ENCODE measurements at places on chromosomes 12 and 14.

DNA sequence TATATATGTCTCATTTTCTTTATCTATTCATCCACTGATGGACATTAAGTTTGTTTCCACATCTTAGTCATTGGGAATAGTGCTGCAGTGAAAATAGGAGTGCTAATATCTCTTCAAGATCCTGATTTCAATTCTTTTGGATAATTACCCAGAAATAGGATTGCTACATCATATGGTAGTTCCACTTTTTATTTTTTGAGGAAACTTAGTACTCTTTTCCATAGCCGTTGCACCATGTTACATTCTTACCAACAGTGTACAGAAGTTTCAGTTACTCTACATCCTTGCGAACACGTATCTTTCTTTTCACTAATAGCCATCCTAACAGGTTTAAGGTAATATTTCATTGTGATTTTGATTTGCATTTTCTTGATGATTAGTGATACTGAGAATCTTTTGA, 29.8 kb downstream of the TESPA1 start:
- no peak for DNase-seq

GRCh38 chr14:69635981-69636639, 24.7 kb downstream of the SUSD6 start:
- DNase-seq, result no peak

DNA sequence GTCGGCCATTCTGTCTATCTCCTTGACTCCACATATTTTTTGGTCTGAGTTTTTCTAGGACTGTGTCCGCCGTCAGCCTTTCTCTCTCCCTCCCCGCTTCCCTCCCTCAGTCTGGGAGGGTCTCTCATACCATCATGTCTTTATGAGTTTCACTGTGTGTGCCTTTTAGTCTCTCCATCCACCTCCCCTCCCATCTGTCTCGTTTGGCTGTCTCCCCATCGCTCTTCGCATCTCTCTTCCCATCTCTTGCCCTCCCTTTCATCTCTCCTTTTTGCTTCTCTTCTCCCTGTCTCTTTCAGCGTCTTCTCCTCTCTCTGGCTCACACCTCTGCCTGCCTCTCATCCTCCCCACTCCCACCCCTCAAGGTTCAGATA, 6.9 kb upstream of the CISTR start:
- DNase-seq, result no peak

GRCh38 chr12:106147956-106148355, 9.2 kb upstream of the NUAK1 start:
- no peak for DNase-seq

DNA sequence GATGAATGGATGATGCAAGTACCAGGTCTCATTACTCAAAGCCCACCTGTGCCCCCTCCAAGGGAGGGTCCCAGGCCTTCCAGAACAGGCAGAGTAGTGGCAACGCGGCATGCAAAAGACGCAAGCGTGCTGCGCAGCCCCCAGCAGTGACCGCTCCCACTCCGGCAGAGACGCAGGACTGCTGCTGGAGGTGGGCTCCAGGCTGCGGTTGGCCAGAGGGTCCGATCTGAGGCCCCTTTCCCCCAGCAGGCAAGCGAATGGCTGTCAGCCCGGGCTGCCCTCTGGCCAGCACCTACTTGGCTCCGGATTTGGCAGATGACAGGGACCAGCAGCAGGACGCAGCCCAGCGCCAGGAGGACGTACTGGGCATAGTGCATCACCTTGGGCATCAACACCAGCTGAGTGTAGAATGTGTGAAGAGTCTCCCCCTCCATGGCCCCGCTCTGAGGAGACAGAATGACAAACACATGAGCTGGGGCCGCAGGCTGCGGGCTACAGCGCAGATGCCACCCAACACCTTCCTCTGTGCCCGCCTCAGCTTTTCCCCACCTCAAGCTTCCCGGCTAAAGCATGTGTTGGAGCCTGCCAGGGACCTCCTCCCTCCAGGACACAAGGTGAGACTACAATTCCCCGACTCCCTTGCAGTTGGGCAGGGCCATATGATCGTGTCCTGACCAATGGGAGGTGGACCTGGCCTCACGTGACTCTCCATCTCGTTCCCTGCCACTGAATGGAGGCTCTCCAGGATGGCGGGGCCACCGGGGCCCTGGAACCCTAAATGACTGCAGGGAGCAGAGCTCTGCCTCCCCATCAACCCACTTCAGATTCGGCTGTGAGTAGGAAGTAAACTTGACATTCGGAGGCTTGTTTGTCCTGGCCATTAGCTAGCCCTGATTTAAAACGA, 77.4 kb downstream of the SCARB1 start:
- no peak for DNase-seq

- no peak for DNase-seq
These were observed 10.2 kb upstream of the BHLHE41 start for GRCh38 chr12:26135010-26135420.

DNA sequence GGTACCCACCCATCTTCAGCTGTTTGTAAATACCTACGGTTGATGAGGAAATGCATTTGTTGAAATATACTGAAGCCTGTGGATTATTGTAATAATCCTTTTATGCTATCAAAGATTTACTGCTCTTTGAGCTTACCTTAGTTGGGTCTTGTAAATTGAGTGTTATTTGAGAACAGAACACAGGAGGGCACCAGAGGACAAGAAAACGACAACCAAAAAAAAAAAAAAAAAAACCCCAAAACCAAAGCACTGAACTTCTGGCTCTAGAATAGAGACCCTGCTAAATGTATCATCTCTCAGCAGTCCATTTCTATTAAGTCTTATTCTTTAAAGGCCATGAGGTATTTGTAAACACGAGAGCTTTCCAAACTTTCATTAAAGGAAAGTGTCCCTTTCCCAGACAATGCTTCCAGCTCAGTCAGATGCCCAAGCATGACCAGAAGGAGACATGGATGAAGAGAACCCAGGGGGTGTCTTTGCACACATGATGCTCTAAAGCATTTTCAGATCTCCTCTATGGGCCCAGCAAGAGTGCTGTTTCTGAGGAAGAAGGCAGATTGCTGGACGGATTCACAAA, 763.9 kb downstream of the NRXN3 start:
- no peak for DNase-seq

DNA sequence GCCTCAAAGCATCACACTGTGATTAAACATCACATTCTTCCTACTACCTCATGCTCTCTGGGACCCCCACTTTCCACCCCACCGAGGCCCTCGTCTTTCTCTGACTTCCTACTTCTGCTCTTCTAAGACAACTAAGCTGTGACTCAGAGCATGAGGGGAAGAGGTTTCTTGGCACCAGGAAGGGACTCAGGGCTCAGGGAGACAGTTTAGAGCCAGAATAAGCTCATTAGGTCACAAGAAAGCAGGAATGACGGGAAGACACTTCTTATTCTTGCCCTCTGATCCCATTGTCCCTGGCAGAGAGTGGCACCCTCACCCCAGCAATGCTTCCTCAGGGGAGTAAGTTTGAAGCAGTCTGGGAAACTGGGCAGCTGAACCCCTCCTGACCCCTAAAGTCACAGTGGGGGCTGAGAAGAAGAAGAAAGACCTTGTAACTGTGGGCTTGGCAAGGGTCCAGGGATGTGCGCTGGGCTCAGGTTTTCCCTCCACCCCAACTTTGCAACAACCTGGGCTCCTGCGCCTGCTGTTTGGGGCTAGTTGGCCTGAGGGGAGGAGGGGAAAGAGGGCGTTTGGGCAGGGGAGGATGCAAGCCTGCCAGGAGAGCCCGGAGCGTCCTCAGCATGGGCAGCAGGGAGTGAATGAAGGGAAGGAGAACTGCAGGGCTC, 64.6 kb upstream of the ACTN1 start:
- no peak for DNase-seq

- no peak for DNase-seq
These were observed 33.5 kb upstream of the CDK2AP1 start for GRCh38 chr12:123305136-123305535.

DNA sequence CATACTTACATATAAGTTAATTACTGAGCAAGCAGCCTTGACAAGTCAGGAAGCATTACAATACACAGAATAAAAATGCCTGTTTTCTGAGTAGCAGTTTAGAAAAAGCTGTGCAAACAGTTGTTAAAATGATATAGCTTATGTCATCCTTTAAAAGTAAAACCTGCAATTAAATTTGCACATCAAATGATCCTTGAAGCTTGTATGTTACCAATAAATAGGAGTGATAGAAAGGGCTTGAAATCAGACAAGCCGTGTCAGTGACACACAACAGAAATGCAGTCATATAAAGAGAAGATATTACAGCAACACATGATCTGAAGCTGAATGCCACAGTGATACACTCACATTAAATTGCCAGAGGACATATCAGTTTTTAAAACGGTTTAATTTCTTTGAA, 70.0 kb downstream of the EPS8 start:
- DNase-seq, result no peak
